CD14-positive monocyte (primary cell): ENCODE measurements at places on chromosomes 7 and 10.
A peak's percentile ranks its signal among the peaks of the same experiment; 100 is the strongest.

DNA sequence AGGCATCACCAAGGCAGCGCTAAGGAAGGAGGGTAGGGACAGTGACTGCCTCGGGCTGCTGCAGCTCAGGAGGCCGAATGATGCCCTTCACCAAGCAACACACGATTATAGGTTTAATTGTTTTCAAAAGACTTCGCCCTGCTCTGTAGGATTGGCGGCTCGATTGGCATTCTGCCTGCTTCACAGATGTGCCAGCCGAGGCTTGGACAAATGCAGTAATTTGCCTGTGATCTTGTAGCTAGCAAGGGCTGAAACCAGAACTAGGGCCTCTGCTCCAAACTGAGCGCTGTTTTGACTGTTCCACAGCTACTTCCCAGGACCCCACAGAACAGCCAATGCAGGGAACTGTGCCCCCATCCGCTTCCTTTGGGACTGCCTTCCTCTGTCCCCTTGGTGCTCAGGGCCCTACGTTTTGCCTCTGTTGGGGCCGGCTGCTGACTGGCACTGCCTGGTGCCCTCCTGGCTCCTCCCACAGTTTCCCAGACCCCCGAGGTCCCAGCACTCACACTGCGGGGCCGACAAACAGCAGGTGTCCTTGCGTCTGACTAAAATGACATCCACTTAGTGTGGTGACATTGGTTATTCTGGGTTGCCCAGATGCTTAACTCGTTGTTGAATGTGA is 62.6 kb upstream of the EN2 start:
- DNase-seq = no peak

- DNase-seq = no peak
Observed at GRCh38 chr7:145698526-145699262, 417.9 kb upstream of the CNTNAP2 start.

DNA sequence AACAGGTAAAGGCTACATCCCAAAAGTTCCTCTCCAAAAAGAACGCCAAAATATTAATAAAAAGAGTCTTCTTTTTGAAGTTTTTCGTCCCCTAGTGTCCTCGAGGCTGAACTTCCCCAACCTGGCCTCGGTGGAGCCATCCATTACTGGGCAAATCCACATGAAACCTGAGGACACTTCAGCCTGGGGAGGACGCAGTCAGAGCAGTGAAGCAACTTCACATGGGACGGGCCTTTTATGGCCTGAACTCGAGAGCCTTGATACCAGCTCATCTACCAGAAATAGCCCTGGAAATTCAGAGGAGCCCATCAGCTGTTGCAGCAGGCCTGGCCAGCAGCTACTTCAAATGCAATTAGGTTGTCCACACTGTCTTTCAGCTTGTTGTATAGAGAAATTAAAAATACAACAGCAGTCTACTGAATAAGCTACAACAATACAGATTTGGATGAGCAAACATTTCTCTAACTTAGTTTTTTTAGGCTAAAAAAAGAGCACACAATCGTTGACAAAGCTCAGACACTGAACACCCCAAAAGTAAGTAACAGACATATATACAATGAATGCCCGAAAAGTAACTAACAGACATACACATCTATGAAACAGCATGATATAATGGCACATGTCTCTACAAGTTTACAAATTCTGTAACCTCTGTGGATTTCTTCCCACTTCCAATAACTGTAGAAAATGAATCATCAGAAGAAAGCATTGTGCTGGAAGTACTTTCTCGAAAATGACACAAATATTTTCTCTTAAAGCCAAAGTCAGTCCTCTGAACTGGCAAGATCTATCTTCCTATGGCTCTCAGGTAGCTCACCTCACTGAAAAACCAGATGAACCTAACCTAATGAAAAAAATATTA is at the start of gene SVIL:
SVIL (minus strand) TSS at position 208 of the 862 bp plus-strand sequence. CDS start 79,913 bp downstream, outside the sequence.
- DNase-seq = peak; percentile 65

DNA sequence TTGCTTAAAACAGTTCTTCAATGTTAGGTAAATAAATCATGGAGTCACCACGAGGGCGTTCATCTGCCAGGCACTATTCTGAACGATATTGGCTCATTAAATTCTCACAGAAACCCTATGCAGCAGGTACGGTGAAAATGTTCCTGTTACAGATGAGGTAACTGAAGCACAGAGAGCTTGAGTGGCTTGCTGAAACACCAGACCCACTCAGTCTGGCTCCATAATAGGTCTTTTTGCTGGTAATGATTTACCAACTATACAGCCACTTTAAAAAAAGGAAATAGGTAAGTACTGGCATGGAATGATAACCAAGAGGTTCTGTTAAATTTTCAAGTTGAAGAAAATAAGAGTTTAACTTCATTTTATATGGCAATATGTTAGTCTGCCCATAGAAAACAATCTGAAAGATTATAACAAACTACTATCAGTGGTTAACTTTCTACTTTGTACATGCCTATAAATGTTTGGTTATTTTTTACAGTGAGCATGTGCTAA is 1.3 kb upstream of the TM9SF3 start:
- DNase-seq = peak; percentile 7

- DNase-seq = peak; percentile 69
Observed at GRCh38 chr10:84537447-84537931, 209.1 kb downstream of the CCSER2 start.

- DNase-seq = peak; percentile 7
Observed at GRCh38 chr7:43905956-43906330, 453 bp downstream of the URGCP start.

DNA sequence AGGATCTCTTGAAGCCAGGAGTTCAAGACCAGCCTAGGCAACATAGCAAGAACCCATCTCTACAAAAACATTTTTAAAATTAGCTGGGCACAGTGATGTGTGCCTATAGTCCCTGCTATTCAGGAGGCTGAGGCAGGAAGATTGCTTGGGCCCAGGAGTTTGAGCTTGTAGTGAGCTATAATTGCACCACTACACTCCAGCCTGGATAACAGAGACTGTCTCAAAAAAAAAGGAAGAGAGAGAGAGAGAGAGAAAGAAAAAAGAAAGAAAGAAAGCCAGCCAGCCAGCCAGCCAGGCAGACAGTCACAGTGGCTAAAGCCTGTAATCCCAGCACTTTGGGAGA is 95.2 kb upstream of the STK17A start:
- DNase-seq = no peak

DNA sequence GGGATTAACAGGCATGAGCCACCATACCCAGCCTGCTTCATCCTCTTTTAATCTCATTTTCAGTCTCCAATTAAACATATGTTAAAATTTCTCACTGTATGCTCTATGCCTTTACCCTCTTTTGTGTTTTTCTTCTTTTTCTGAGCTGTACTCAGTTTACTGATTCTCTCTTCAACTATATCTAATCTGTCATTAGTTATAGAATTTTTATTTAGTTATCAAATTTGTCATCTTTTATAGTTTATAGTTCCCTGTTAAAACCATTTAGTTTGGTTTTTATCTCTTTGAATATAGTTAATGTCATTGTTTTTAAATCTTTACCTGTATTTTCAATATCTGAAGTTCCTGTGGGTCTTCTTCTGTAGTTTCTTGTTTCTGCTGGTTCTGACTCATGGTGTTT is 93.3 kb downstream of the KAT6B start:
- no peak for DNase-seq

GRCh38 chr7:50513166-50513871 is 51.9 kb downstream of the DDC start:
- no peak for DNase-seq

DNA sequence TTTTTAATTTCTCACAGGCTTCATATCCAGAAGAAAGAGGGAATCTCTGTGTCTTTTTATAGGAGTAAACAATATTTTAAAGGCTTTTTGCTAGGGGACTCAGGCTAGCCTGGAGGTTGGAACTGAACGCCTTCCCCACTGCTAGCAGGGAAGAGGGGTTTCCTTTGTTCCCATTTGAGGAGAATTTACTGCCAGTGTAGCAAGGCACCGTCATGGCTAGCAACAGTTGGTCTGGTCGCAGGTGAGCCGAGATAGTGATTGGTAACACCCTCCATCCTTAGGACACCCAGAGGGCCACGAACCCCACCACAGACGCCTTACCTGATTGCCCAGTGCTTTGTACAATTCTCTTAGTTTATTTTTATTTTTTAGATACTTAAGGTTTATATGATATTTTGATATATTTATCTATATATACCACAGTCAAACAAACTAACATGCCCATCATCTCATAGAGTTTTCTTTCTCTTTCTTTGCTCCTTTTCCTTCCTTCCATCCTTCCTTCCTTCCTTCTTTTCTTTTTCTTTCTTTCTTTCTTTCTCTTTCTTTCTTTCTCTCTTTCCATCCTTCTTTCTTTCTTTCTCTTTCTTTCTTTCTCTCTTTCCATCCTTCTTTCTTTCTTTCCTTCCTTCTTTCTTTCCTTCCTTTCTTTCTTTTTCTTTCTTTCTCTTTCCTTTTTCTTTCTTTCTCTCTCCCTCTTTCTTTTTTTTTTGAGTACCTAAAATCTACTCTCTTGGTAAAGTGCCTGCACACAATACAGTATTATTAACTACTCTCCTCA is 219.0 kb upstream of the AKR1E2 start:
- no peak for DNase-seq

DNA sequence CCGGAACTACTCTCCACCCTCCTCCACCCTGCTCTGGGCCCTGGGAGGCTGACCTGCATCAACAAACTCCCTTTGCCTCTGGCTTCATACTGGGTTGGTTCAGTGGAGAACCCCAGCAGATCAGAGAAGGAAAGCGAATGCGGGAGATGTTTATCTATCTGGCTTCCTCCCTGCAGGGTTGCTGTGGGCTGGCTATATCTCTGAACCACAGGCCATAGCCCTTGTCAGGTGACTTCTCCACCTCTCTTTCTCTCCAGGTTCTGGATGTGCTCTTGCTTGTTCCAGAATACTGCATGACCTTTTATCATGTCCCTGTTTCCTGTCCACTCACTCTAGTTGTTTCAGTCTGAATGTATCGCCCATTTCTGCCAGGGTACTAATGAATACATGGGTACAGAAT is 51.7 kb upstream of the IFRD1 start:
- no peak for DNase-seq

DNA sequence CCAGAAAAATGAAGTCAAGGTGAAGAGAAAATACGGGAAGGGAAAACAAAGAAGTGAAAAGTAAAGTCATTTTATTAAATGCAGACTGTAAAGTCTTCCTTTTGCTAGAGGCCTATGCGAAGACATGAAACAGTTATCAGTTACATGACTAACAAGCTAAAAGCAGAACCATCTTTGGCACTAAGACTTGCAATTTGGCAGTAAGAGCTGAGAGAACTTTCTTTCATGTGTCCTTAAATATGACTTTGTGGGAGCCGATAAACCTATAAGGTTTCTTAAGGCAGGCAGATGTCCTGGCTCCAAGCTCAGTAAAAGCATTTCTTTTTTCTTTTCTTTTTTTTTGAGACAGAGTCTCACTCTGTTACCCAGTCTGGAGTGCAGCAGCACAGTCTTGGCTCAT is 10.4 kb downstream of the ANLN start:
- peak; percentile 27 for DNase-seq

- DNase-seq = no peak
Observed at GRCh38 chr7:63043657-63044543, 954.7 kb upstream of the ZNF722 start.

- DNase-seq = no peak
Observed at GRCh38 chr10:130377986-130378540, 241.9 kb downstream of the GLRX3 start.

DNA sequence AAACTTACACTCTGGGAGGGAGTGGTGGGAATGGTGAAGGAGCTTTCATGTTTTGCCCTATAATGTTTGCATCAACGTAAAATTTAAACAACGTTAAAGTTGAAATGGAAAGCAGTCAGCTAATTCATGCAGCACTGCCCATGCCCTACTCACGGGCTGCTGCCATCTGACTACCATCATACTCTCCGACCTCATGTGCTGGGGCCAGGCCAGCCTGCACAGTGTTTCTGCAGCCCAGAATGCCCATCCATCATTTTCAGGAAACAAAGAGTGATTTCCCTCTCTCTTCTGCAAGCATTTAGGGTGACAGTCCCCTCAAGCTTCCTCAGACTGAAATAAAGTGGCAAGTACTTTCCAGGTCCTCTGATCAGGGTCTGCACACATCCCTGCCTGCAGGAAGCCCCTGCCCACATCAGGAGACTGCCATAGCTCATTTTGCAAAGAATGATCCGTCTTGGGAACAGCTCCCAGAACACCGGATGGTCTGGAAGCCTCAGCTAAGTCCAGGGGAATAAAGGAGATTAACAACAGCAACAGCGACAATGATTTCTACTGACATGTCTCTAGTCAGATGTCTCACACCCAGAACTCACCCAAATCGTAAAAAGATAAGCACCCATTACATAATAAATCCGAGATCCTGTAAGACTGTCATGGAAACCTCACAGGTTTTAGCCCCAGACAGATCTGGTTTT is 40.3 kb downstream of the ARHGAP22 start:
- DNase-seq = no peak

- no peak for DNase-seq
Observed at GRCh38 chr7:131945957-131946544, 389.6 kb upstream of the PODXL start.

GRCh38 chr10:8978100-8978499 is 923.6 kb downstream of the GATA3 start:
- no peak for DNase-seq

DNA sequence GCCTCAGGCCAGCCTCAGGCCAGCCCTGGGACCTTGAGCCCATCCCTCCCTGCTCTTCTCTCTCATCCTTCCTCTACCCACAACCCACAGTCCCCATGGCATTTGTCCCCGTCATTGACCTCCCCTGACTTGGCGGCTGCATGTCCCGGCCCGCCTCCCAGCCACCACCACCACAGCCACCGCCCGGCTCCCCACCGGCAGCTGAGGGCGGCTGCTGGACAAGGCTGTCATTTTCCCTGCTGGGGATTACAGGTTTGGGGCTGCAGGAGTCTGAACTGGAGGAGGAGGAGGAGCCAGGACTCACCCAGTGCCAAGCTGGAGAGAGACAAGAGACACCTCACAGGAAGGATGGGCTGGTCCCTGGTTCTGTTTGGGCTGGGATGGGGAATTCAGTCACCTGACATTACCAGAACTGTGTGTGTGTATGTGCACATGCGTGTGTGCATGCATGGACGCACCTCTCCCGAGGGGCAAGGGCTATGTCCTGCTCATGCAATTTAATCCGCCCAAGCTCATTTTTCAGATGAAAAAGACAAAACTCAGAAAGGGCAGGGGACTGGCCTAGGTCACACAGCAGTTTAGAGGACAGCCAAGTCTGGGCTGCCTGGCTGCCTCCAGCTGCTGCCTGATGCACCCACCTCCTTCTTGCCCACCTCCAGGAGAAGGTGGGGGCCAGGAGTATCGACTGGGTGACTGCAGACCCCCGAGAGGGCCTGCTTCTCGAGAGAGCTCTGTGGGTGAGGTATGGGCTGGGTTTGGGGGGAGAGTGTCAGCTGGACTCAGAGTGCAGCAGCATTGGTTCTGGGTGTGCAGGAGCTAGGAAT is 113.1 kb downstream of the ZMIZ1 start:
- DNase-seq = no peak

DNA sequence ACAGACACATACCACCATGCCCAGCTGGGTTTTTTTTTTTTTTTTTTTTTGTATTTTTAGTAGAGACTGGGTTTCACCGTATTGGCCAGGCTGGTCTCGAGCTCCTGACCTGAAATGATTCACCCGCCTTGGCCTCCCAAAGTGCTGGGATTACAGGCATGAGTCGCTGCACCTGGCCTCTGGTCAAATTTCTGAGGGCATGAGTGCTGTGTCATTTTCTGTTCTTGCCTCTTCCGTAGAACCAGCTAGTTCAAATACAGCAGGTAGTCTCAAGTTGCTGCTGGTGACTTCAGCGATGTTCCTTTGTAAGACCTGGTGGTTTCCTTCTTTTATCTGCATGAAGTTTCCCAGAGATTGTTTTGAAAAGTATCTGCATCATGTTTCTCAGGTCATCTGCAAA is 134.8 kb upstream of the SHH start:
- DNase-seq = no peak

- DNase-seq = no peak
Observed at GRCh38 chr10:111493024-111493625, 416.3 kb downstream of the ADRA2A start.
